ENCODE measurements at places on chromosomes 1 and 21.

DNA sequence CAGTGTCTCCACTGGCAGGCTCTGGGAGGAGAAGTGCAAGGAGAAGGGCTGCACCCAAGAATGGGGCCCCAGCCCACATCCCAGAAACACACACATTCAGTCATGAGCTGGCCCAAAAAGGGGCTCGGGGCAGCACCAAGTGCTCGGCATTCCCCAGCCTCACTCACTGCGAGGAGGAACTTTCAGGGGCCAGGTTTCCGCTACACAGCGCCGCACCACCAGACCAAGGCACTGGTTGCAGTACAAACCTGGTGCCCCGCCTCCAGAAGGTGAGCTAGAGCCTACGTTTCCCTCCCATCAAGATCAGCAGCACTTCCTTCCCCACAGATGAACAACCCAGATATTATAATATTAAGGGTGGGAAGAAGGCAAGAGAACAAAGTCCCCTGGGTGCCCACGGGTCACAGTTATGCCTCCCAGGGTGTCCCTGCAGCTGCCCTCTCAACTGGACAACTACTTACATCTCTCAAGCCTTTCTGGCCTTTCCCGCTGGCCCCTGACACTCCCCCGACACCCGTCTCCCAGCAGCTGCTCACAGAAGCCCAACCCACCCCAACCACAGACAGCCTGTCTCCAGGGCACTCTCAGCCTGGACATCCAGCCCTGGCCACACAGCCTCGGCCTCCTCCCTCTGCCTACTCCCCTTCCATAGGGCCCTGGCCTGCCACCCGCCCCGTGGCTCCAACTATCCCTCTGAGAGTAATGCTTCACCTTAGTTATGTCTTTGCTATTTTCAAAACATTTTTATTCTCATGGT is 3.8 kb downstream of the PBXIP1 start:
- DNase-seq = no peak

GRCh38 chr1:225937048-225937968 is 3.7 kb downstream of the LEFTY2 start:
- DNase-seq = no peak

DNA sequence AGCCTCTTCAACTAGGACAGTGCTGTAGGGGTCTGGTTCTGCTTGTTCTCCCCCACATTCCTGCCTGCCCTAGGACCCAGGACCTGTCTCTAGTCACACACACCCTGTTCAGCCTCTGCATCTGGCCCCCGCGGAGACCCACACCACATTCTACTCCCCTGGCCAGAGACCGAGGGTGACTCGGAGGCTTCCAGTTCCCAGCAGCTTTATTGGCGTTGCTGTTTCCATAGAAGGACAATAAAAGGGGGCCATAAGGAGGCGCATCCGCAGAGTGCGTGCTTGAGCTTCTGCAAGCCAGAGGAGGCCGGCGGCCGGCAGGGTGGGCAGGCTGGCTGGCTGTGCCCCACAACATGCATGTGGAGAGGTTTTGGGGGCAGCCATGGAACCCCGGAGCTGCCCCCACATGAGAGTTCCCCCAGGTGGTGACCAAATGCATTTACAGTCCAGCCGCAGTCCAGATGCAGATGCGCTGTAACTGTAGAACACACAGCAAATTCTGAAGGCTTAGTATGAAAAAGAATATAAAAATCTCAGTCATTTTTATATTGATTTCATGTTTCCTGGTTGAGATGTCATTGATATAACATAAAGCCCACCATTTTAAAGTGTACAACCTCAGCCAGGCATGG is 52.4 kb downstream of the PDE9A start:
- no peak for DNase-seq

DNA sequence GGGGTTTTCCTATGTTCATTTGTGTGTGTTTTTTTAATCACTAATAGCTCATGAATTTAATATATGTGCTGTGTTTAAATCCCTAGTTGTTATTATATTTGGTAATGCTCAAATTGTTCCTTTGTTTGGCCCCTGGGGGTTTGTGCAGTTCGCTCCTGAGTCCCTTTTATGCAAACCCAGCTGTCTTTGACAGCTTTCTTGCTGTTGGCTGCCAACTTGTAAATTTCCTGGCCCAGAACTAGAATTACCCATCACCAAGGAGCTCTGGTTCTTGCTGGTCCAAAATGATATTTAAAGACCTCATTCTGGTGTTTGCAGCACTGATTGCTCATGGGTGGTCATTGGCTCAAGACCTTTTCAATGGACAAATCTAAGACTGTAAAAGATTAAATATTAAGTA is 39.6 kb upstream of the PGBD5 start:
- DNase-seq = no peak

GRCh38 chr1:57309630-57310029 is 114.2 kb downstream of the DAB1 start:
- no peak for DNase-seq

GRCh38 chr1:202207292-202207691 is 13.7 kb downstream of the LGR6 start:
- no peak for DNase-seq

GRCh38 chr1:235127203-235127602 is 1.4 kb downstream of the TOMM20 start:
- DNase-seq = no peak

- peak; percentile 54 for DNase-seq
These were observed 132.9 kb upstream of the DPYD start for GRCh38 chr1:98053471-98054366.

DNA sequence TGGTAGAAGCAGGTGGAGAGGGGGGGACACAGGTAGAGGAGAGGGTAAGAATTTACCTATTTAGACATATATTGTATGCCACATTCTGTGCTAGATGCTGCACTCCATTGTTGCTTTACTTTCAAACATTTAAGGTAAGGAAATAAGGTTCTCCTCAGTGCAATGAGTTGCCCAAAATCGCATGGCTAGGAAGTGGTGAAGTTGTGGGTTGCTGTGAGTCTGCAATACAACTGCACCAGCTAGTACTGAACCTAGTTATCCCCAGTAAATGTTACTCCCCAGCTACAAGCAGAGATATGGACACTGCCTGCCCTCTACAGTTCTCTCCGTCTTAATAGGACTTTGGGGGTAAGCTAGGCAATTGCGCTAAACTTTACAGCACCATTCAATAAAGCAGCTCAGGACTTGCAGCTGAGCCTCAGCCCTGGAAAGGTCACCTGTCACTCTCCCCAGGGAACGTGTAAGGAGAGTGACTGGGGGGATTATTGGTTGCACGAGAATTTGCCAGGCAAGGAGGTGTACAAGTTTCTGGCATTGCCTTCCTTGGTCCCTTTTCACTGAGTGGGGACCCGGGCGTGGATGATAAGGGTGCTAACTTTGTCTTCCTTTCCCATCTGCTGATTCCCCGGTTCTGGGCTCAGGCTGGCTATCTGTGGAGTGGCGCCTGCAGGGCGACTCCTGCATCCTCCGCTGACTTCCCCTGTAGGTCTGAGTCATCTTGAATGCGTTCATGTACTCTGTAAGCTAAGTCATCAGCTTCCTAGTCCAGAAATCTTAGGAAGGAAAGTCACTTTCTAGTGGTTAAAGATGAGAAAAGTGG is 71.3 kb upstream of the CNTN2 start:
- DNase-seq = no peak

GRCh38 chr1:239448911-239449310 is 62.5 kb downstream of the CHRM3 start:
- DNase-seq = no peak

DNA sequence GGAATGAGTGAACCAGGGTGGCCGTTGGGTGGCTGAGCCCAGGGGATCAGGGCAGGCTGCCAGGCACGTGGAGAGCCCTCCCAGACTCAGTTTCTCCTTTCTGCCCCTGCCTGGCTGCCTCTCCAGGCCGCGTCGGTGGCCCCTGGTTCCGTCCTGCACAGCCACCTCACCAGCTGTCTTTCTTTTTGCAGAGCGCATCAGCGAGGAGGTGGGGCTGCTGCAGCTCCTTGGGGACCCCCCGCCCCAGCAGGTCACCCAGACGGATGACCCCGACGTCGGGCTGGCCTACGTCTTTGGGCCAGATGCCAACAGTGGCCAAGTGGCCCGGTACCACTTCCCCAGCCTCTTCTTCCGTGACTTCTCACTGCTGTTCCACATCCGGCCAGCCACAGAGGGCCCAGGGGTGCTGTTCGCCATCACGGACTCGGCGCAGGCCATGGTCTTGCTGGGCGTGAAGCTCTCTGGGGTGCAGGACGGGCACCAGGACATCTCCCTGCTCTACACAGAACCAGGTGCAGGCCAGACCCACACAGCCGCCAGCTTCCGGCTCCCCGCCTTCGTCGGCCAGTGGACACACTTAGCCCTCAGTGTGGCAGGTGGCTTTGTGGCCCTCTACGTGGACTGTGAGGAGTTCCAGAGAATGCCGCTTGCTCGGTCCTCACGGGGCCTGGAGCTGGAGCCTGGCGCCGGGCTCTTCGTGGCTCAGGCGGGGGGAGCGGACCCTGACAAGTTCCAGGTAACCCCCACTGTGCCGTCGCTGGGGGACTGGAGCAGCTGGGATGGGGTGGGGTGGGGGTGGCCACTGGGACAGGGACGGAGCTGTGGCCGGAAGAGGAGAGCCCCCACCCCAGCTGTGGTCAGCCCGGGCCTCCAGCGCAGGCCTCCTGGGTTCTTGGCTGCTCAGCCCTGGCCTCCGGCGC is 63.3 kb downstream of the COL18A1 start:
- DNase-seq = no peak

DNA sequence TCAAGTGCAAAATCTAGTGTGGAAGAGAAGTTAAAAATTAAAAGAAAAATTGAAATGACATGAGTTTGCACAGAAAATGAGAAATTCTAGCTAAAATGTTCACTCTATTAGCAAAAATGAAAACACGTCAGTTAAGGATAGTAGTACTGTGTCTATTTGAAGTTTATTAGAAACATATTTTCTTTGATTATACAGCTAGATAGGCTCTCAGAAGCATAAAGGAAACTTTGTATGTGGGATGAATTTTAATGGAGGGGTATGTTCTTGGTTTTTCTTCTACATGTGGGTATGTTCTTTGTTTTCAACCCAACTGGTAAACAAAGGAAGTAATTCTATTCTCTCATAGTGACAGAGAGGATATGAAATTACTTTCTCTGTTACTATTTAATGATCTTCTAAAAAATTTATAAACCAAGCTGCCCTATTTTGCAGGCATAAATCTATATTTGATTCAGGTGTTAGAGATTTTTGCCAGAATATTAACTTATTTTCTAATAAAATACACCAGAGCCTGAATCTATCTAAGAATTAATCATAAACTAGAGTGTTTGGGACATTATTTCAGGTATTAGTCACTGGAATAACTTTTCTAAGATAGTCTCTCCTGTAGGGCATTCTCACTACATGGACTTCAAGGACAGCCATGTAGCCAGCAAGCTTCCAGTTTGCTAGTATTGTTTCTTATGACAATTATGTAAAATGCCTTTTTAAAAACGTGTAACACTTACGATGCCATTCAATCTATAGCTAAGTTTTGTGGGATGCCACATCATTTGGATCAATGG is 15.8 kb downstream of the GPSM2 start:
- no peak for DNase-seq

DNA sequence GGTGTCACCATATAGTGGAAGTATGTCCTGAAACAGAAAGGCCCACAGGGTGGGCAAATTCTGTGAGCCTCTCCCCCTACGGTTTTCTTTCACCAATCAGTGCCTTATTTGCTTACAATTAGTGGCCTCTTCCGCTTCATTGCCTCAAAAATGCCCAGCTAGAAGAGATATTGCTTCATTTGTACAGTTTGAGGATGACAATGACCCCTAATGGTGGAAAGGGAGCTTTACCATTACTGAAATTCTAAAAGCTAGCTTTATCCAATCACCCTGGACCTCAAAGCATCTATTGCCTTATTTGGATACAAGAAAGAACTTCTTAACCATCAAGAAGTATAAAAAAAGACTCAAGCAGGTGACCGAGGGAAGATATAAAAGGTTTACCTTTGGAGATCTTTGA is 49.6 kb downstream of the LRRC71 start:
- DNase-seq = no peak

DNA sequence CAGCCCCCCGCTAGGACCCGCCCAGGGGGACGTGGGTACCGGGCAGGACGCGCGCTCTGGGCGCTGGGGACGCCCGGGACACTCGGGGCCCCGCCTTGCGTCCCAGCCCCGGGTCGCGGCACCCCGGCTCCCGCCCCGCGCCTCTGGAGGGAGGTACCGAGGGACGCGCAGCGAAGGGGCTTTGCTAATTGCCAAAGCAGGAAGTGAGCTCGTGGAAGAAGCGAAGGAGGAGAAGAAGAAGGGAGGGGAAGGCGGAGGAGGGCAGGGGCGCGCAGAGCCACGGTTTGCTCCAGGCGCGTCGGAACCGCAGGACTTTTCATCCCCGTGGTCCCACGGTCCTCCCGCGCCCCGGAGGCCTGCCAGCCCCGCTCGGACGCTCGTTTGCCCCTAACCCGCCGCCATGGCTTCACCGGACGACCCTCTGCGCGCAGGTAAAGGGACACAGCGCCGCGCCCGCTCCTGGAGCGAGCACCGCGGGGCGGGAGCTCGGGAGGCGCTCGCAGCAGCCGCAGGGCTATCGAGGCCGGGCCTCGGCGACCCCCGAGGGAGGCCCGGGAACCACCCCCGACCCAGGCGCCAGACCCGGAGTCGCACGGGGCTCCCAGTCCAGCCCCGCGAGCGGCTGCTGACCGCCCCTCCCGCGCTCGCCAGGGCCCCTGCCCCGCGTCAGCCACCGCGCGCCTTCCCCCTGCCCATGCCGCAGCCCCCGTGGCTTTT is 1.3 kb downstream of the EDARADD start:
- DNase-seq = no peak

DNA sequence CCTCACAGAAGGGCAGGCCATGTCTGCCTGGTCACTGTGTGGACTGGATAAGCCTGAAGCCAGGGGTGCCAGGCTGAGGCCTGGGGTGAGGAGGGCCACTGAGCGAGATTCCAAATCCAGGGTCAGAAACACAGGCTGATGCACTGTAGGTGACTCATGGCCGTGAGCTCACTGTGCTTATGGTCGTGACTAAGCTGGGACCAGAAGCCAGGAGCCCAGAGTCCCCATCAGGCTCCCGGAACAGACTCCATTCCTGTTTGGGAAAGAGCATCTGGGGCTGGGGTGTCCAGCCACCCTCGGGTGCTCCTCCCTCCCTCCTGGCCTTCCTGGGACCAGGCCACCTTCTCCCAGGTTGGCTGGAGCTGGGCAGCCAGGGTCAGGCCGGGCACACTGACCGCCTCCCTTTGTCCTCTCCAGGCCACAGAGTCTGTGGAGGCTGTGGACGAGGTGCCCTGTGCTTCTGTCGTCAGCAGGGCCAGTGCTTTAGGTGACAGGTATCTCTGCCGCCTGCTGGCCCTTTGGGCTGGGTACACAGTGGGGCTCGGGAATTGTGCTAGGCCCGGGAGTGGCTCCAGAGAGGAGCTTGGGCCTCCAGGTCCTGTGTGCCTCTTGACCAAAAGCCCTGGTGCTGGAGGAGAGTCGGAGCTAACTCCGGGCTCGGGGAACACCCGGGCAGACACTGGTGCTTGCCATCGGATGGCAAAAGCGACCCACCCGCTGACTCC is 36.7 kb downstream of the AJAP1 start:
- DNase-seq = no peak

GRCh38 chr1:14850563-14850962 is 252.1 kb downstream of the KAZN start:
- DNase-seq = no peak

GRCh38 chr1:112358798-112359408 is 37.1 kb upstream of the CTTNBP2NL start:
- peak; percentile 19 for DNase-seq
